ENCODE measurements at places on chromosomes 16 and 17.

GRCh38 chr16:67250045-67250327 lies 1.2 kb downstream of the SLC9A5 start:
- no peak for DNase-seq

GRCh38 chr17:61454381-61455323 lies 2.4 kb downstream of the TBX4 start:
- no peak for DNase-seq

DNA sequence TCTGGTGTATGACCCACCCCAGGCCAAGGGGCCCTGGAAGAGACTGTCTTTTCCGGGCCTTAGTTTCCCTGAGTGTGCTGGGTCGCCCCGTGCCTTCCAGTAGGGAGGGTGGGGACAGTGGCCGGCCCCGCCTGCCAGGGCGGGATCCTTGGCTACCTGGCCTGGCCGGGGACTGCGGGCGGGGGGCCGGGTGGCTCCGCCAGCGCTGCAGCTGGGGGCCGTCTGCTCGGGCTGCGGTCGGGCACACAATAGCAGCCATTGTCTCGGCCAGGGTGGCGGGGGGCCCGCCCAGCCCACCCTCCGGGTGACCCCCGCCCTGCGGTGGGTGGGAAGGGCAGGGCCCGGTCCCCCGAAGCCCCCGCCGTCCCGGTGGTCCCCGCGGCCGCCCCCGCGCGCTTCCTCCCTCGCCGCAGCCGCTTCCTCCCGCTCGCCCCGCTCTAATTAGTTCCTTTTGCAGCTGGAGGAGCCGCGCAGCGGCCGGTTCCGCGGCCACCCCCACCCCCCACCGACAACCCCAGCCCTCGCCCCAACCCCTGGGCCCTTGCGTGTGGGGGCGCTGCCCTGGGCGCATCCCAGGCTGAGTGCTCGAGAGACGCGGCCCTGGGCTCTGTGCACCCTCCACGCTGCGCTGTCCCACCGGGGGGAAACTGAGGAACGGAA lies 11.6 kb downstream of the GLIS2 start:
- DNase-seq: no peak

- DNase-seq: no peak
Observed at GRCh38 chr16:28556914-28557320, 3.2 kb downstream of the SGF29 start.

- DNase-seq: no peak
Observed at GRCh38 chr17:79203657-79204056, 129.0 kb downstream of the ENGASE start.

- DNase-seq: no peak
Observed at GRCh38 chr17:33125552-33125950, 133.9 kb downstream of the SPACA3 start.

DNA sequence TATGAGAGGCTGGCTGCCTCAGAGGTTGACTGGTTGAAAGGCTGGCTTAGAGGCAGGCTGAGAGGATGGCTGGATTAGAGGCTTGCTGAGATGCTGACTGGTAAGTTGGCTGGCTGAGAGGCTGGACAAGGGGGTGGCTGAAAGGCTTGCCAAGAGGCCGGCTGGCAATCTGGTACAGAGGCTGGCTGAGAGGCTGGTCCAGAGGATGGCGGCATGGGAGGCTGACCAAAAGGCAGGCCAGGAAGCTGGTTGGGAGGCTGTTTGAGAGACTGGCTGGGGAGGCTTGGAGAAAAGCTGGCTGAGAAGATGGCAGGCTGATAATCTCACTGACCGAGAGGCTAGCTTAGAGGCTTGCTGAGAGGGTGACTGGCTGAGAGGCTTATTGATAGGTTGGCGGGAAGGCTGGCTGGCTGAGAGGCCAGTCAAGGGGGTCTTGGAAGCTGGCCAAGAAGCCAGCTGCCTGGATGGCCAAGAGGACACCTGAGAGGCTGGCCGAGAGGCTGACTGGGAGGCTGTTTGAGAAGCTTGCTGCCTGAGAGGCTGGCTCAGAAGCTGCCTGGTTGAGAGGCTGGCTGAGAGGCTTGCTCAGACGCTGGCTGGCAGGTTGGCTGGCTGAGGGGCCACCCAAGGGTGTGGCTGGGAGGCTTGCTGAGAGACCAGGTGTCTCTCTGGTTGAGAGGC lies 34.2 kb upstream of the ACSM2B start:
- DNase-seq: no peak

- no peak for DNase-seq
Observed at GRCh38 chr16:66678337-66678736, 18.2 kb downstream of the CMTM4 start.

DNA sequence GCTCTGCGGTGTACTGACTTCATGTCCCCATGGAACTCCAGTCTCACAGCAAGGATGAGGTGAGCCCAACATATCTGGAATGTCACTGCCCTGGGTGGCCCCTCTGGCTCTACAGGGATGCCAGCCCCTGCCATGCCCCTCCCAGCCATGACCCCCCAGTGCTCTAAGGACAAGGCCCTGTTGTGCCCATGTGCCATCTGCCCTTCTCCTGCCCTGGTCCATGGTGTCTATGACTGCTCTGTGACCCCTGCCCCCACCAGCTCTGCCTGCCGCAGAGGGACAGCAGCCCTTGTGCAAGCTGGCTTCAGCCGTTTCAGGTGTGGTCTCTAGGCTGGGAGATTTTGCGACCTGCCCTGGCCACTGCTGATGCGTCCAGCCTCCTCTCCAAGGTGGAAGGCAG lies 40.3 kb downstream of the TK2 start:
- DNase-seq: no peak

DNA sequence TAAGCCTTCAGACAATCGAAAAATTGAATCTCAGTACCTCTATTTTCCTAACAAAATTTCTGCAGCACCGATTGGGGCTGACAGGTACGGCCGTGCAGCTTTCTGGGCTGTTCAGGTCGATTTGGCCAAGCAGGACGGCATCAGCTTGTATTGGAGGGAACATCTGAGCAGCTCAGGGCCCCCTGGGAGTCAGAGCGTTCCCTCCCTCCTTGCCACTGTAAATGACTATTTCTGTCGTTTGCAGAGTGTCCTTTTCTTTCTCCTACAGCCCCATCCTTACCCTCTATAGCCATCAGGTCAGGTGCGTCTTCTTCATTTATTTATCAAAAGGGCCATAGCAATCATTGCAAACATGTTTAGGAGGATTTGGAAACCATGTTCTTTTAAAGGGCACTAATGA lies 731.1 kb downstream of the WWOX start:
- no peak for DNase-seq

- DNase-seq: no peak
Observed at GRCh38 chr17:41446806-41447205, 6.0 kb upstream of the KRT38 start.

- no peak for DNase-seq
Observed at GRCh38 chr16:15975172-15975571, 25.8 kb downstream of the ABCC1 start.

DNA sequence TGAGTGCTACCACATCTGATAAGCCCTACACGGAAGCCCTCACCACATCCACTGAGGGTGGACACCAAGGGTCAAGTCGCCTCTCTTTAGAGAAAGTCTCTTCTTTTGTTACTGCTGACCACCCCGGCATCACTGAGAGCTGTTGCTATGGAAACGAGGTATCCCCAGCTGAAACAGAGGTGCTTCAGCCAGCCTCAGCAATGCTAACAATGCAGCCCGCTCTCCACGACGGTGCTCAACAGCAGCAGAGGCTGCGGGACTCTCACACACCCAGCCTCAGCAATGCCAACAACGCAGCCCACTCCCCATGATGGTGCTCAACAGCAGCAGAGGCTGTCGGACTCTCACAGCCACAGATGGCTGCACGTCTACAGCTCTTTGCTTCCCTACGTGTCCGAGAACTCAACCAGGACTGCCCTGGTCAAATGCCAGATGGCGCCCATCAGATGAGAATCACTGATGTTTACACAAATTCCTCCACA lies 41.4 kb downstream of the VPS53 start:
- DNase-seq: no peak

DNA sequence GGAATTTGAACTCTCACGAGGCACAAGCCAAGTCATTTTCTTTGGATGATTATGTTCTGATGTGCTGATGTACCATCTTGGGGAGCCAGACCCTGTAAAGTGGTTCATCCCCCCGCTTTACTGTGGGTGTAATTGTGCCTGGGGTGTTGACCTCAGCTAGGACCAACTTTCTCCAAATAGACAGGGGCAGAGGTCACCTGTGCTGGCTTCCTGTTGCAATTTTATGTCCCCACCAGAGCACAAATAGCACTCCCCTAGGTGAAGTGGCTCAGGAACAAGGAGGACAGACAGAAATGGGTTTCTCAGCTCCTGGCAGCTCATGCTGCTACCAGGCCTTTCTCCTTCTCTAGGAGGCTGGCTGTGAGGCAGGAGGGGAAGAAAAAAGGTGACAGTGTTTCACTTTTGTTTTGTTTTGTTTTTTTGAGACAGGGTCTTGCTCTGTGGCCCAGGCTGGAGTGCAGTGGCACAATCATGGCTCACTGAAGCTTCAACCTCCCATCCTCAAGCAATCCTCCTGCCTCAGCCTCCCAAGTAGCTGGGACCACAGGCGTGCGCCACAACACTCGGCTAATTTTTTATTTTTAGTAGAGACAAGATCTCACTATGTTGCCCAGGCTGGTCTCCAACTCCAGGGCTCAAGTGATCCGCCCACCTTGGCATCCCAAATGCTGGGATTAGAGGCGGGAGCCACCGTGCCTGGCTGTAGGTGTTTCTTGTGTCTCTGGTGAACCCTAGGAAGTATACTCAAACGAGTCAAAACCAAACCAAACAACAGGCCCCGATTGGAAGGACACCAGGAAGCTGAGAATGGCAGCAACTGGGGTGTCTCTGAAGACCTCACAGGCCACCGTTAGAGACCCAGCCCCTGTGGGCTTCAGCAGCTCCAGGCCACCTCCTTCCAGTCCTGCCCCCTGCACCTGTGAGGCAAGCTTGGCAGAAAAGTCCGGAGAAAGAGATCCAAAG lies 32.5 kb upstream of the WFIKKN2 start:
- no peak for DNase-seq

- DNase-seq: no peak
Observed at GRCh38 chr16:56234737-56235136, 43.4 kb downstream of the GNAO1 start.

- DNase-seq: no peak
Observed at GRCh38 chr17:8227238-8227581, 16.8 kb upstream of the AURKB start.

DNA sequence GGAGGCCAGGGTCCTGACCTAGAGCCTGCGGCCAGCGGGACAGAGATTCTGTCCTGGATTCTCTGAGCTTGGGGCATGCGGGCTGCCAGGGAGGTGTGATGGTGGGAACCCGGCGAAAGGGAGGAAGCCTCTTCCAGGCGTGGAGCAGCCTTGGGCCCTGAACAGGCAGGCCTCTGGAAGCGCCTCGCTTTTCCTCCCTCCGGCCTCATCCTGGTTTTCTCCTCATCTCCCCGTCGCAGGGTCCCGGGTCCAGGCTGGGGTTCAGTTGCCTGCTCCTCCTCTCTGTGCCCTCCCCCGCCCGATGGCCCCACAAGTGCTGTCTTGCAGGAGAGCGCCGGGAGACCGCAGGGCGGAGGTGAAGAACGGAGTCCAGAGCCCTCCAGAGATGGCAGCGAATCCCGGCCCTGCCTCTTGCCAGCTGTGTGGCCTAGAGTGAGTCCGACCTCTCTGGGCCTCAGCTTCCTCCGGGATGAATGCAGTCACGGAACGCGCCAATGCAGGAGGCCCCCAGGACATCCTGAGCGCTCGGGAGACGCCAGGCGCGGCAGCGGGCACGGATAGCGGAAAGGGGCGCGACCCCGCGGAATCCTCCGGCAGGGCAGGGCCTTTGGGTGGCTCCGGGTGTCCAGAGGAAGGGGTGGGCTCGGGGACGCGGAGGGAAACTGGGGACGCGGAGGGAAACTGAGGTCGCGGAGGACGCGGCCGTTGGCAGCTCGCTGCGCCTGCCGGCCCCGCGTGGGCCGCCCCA lies 553 bp upstream of the RAB11FIP4 start:
- no peak for DNase-seq

- DNase-seq: no peak
Observed at GRCh38 chr16:21645261-21645721, 7.1 kb downstream of the IGSF6 start.

DNA sequence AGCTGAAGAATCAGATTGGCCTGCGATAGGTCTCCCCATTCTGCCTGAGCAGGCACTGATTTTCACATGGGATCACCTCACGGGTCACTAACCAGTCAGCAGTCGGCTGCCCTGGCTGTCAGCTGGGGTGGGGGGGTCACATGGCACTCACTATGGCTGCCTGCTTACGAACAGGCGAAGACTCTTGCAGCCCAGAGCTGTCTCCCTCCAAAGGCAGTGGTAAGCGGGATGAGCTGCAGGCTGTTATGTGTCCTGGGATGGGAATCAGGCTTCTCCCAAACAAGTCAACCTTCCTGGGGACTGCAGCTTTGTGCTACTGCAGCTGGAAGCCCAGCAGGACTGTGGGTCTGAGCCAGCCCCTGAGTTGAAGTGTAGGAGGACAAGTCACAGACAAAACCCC lies 29.0 kb upstream of the ADORA2B start:
- no peak for DNase-seq

- no peak for DNase-seq
Observed at GRCh38 chr16:48201515-48202201, 42.4 kb upstream of the LONP2 start.

- DNase-seq: no peak
Observed at GRCh38 chr17:3926860-3927627, 10.8 kb upstream of the P2RX1 start.

GRCh38 chr17:41037853-41038350 lies 3.2 kb upstream of the KRTAP1-3 start:
- DNase-seq: no peak

DNA sequence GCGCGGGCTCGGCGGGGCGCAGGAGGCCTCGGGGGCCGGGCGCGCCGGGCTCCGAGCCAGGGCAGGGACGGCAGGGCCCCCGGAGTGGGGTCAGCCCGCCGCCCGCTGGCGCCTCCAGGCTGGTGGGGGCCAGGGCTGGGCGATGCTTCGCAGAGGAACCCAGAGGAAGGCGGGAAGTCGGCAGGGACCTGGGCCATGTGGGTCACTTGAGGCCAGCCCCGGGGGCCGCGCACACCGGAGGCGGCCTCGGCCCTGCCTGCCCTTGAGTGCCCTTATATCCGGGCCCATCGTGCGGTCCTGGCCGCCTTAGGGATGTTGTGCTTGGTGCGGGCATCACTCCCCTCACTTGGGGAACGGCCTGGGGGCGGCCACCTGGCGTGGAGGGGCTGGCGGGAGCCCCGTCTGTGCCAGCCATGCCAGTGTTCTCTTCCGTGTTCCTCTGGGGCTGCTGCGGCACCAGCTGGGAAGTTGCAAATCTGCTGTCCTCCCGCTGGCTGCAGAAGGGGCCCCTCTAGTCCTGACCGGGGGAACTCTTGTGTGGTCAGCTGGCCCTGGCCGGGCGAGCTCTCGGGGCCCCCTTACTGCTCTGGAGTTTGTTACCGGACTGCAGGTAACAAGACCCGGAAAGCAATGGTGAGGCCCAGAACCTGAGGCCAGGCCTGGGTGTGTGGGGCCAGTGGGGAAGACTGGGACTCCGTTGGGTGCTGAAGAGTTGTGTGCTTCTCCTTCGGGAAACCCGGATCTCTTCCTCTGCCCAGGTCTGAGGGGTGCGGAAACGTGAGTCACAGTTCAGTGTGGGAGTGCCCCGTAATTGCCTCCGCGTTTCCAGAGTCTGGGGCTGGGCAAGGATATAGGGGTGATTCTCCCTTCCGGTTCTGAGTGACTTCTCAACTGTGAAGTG lies 849 bp downstream of the CAPN15 start:
- peak; percentile 15 for DNase-seq

Measured in activated CD4-positive, alpha-beta T cell treated with anti-CD3 and anti-CD28 coated beads, Interleukin-2, amount 50 U/mL, for 24 hours (primary cell).